Activated CD4-positive, alpha-beta T cell treated with anti-CD3 and anti-CD28 coated beads for 4 hours (primary cell): ENCODE measurements at places on chromosomes 3 and 15.

GRCh38 chr15:92805080-92805690 is 94.9 kb upstream of the CHD2 start:
- no peak for DNase-seq

DNA sequence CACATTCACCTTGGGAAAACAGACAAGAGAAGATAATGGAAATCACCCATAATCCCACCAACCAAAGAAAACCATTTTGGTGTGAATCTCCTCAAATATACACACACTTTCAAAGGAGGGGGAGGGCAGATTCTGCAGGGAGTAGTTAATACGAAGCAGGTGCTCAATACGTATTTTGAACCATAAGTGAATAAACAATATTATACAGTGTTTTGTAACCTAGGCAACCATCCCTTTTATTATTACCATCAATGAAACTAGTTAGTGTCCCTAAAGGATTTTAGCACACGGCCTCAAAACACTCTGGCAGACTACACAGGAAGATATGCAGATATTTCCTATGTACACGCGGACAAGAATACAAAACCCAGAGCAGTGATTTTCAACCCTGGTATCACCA is 6.1 kb downstream of the OSBPL10 start:
- DNase-seq, result no peak

DNA sequence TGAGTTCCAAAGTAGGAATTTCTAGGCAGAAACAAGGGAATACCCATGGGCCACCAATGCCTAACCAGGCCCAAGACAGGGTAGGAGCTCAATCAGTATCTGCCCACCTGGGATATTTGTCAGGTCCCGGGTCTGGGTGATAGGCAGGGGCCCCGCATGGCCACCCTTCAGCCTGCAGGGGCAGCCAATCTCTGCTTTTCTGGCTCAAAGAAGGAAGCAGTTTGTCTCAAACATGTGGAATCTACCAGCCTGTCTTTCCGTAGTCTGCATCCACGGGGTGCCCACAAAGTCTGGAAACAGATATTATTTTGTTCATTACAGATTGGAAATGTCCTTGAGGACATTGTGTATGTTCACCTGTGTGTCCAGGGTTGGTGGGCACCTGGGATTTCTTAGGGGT is 56.2 kb downstream of the CEMIP start:
- DNase-seq, result no peak

GRCh38 chr15:73912030-73912596 is 14.1 kb upstream of the LOXL1 start:
- DNase-seq, result no peak

DNA sequence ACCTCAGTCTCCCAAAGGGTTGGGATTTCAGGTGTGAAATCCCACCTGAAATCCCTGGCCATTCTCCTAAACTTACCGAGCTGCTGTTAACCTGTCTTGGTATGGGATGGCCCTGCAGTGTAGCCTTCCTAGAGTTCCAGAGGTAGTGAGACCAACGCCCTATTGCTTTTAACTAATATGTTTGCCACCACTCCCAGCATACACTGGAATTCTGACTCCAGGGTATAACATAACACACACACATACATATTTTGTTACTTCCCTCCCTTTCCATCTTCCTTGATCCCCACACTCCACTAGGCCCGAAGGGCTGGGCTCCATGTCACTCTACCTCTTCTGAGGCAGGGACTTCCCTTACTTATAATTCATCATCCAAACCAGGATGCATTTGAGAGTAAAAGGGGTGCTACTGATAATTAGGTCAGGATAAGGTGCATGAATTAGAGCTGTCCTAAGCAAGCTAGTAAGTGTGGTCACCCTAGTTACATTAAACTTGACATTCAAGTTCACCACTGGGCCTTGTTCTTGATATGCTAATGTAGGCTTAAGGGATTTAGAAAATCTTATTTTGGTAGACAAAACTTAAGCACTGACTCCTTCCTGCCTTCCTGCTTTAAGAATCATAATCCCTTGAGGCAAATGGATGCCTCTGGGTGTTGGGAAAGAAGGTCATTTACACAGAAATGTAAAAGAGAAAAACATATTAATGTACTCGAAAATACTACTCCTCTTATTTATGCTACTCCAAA is 317.6 kb downstream of the MAGI1 start:
- no peak for DNase-seq

GRCh38 chr3:37985637-37986320 is 4.8 kb upstream of the VILL start:
- no peak for DNase-seq
